ENCODE measurements at places on chromosomes 11 and 22.

- no peak for DNase-seq
Observed at GRCh38 chr11:64186492-64187165, 658 bp downstream of the STIP1 start.

GRCh38 chr11:3130269-3131071 lies 34.6 kb downstream of the OSBPL5 start:
- no peak for DNase-seq

- DNase-seq: no peak
Observed at GRCh38 chr11:128941573-128942271, 949 bp downstream of the TP53AIP1 start.

GRCh38 chr11:65801153-65801987 lies 14.5 kb downstream of the OVOL1 start:
- DNase-seq: no peak

DNA sequence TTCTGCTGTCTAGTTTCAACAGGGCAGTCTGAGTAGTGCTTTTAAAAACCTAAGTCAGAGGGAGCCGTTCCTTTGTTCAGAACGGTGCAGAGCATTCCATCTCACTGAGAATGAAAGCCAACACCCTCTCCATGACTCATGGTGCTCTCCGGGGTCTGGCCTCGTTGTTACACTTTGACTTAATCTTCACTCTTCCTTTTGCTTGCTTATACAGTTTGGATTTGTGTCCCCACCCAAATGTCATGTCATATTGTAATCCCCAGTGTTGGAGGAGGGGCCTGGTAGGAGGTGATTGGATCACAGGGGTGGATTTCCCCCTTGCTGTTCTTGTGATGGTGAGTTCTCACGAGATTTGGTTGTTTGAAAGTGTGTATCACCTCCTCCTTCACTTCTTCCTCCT lies 292.2 kb downstream of the ST3GAL4 start:
- DNase-seq: peak; percentile 88

DNA sequence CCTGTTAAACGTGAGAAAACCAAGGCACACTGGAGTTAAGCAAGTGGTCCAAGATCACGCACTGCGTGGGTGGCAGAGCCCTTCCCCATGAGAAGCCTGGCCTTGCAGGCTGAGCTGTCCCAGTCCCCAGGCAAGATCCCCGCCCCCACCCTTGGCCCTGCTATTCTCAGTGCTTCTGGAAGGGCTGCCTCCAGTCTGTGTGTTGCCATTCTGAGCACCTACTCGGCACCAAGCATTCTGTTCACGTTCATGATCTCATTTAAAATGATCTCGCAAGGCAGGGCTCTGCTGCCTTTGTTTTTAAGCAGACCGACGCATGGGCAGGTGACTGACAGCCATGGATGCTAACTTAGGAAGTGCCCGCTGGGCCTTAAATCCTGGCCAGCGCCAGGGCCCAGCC lies 62.8 kb downstream of the PHF21B start:
- no peak for DNase-seq

- no peak for DNase-seq
Observed at GRCh38 chr11:27186580-27186979, 146.0 kb downstream of the BBOX1 start.

- no peak for DNase-seq
Observed at GRCh38 chr11:6556139-6556949, 47.1 kb downstream of the RRP8 start.

DNA sequence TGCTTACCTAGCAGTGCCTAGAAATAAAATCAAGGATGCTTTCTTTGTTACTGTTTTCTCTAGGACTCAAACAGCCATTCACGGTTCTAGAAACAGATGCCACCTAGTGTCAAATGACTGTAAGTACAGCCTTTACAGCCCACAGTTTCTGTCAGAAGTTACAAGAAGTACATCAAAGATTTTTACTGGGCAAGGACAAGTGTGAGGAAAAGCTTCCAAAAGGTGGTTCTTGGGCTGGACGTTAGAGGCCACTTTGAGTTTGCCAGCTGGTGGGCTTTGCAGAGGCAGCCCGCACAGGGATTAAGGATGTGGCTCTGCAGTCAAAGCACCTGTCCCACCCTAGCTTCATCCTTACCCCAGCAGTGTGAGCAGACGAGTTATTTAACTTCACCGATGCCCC lies 6.9 kb downstream of the KMT5B start:
- peak; percentile 73 for DNase-seq

- no peak for DNase-seq
Observed at GRCh38 chr11:121570453-121570852, 117.7 kb upstream of the SORL1-AS1 start.

- no peak for DNase-seq
Observed at GRCh38 chr22:20002128-20002527, 14.5 kb downstream of the ARVCF start.

- DNase-seq: no peak
Observed at GRCh38 chr11:5335170-5335569, 8.2 kb downstream of the OR51B5 start.

- DNase-seq: peak; percentile 18
Observed at GRCh38 chr11:111162305-111162704, 83.2 kb upstream of the POU2AF2 start.

DNA sequence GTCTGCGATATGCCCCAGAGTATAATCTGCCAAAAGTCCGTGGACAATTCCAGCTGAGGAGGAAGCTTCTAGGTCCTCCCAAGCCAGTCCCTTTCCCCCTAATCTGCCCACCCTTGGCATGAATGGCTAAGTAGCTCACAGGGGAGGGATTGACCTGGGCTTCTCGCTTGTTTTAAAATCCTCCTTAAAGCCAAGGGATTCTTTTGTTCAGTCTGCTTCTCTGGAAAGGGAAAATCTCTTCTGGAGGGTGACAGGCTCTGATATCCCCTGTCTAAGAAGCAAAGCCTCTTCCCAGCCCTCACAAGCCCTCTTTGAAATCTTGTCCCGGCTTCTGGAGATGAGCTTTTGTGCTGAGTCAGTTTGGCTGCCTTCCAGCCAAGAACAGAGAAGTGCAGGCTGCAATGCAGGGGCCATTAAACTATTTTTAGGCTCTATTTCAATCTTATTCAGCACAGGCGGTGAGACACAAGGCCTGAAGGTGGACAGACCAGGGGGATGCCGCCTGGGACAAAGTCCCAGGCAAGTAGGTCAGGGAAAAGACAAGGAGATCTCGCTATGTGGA lies 23.9 kb downstream of the NEFH start:
- peak; percentile 82 for DNase-seq

DNA sequence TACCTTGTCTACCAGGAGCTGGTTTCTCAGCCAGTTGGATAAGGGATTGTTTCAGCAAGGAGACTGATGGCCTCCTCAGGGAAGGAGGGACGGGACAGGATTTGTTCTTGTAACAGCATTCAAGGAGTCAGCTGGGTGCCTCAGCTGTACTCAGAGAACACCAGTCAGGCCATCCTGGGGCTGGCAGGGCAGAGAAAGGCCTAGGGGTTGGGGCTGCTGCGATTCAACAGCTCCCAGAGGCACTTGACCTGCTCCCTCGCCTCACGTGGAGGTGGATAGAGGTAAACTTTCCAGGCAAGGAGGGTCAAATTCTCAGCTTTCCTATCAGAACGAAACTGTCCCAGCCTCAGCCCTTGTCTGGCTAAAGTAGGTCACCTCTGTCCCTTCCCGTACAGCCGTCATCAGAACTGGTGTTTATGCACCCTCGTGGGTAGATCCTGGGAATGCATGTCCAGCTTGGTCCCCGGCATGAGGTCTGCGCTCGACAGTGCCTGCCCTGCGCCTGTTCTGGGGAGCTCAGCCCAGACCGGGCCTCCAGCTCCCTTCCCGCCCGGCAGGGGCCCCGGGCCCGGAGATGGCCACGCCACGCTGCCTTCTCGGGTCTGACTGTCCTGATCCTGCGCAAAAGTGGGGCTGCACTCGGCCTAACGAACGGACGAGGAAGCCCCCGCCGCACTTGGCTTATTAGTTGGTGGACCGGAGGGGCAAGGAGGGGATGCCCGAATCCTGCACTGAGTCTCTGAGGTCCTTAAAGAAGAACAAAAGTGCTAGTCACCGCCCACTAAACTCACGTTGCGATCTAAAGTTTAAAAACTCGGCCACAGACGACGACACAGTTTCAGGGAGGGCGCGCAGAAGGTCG lies 762 bp upstream of the CCDC134 start:
- peak; percentile 2 for DNase-seq

DNA sequence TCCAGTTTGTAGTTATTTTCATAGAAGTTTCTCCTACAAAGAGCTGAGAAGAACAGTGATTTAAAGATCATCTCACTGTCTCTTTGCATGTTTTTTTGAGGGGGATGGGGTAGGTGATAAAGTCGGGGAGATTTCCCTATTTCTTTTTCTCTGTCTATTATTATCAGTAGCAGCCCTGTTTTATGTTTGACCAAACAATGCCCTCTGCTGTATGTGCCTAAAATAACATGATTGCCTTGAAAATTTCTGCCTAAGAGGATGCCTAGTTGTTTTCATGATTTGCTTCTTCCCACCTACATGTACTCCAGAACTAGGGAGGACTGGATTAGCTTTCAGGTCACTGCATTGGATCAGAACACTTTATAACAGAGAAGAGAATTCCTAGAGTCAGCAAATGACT lies 1330.2 kb downstream of the LRRC4C start:
- peak; percentile 19 for DNase-seq

DNA sequence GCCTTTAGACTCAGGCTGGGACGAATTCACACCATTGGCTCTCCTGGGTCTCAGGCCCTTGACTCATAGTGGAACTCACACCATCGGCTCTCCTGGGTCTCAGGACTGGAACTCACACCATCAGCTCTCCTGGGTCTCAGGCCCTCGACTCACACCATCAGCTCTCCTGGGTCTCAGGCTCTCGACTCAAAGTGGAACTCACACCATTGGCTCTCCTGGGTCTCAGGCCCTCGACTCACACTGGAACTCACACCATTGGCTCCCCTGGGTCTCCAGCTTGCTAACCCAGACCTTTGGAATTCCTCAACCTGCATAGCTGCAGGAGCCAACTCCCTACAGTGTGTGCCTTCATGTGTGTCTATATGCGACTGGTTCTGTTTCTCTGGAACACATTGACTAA lies 56.7 kb downstream of the SHISAL1 start:
- no peak for DNase-seq

- DNase-seq: no peak
Observed at GRCh38 chr11:6504166-6504565, 7.1 kb downstream of the DNHD1 start.

DNA sequence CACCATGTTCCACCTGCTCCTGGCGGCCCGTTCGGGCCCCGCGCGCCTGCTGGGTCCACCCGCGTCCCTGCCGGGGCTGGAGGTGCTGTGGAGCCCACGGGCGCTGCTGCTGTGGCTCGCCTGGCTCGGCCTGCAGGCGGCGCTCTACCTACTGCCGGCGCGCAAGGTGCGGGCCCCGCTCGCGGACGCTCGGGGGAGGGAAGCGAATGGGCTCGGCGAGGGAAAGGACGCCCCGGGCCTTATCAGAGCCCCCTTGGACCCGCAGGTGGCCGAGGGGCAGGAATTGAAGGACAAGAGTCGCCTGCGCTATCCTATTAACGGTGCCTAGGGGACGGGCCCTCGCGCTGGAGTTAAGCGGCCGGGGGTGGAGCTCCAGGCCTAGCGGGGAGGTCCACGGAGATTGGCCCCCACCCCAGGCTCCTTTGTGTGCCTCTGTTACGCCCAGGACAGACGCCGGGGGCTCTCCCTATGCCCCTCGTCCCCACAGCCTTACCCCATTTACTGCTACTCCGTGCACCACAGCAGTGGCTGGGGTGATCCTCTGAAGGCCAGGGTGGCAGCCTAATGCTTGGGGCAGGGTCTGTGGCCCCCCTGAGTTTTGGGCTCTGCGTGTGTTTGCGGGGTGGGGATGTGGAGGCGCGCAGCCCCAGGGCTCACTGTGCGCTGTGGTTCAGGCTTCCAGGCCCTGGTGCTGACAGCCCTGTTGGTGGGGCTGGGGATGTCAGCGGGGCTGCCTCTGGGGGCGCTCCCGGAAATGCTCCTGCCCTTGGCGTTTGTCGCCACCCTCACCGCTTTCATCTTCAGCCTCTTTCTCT lies 1.1 kb downstream of the TM7SF2 start:
- DNase-seq: peak; percentile 33

- DNase-seq: no peak
Observed at GRCh38 chr11:62953811-62954210, 31.0 kb downstream of the SLC22A6 start.

GRCh38 chr11:120956710-120957495 lies 67.0 kb upstream of the TBCEL start:
- DNase-seq: no peak

DNA sequence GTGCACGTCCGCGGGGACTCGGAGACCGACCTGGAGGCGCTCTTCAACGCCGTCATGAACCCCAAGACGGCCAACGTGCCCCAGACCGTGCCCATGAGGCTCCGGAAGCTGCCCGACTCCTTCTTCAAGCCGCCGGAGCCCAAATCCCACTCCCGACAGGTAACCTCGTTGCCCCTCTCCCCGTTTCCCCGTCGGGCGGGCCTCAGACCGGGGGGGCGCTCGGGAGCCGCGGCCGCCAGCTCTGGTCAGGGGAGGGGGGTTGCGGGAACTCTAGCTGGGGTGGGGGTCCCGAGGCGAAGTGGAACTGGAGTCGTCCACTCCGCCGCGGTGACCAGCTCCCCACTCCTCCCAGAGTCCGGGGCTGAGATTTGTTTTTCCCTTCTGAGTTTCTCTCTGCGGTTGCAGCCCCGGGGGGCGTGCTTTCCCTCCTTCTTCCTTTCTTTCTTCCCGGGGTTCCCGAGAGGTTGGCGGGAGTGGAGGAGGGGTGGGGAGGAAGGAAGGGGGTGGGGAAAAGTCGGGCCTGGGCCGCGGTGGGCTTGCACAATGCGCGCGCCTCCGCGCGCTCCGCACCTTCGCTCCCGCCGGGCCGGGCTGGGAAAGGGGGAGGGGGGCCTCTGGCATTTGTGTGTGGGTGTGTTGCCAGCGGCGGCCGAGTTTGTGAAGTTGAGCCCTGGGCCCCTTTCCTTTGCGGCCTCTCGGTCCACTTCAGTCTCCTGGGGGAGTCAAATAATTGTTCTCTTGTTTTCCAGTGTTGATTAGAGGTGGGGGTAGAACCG lies 952 bp downstream of the YAP1 start:
- DNase-seq: peak; percentile 88

- peak; percentile 96 for DNase-seq
Observed at GRCh38 chr11:12673924-12674570, at the start of gene TEAD1. TSS of gene TEAD1 (plus strand) at chr11:12674421.

DNA sequence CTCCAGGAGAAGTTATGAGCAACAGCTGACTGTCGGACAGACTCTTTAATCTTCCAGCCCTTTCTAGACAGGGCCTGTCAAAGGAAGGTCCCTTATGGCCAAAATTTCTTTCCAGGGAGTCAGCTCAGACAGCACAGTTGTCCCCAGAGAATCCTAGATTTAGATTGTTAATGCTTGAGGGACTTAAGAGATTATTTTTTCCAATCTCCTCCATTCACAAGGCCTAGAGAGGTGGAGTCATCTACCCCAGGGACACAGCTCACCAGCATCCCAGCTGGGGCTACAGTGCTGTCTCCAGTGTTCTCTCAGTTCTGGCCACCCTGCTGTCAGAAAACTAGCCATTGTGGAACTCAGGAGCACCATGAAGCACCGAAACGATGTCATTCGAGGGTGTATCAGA lies 7.8 kb downstream of the DSCAML1 start:
- DNase-seq: no peak

DNA sequence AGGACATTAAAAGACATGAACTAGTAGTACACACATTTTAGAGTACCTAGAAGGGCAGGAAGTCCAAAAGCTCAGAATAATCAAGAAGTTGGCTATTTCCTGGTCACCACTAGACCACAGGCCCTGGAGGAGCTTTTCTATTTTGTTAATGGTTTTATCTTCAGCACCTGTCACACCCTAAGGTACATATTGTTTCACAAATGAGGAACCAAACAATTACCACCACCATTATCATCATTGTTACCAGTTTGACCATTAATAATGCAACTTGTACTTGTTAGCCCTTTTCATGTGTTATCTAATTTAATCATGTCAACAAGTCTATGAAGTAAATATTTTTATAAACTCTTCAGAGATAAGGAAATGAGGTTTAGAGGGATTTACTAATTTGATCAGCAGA lies 4.9 kb downstream of the MRPL48 start:
- DNase-seq: no peak

- DNase-seq: peak; percentile 73
Observed at GRCh38 chr11:19951558-19952115, 208.6 kb downstream of the DBX1 start.
